ENCODE measurements at places on chromosomes 6 and 20.

DNA sequence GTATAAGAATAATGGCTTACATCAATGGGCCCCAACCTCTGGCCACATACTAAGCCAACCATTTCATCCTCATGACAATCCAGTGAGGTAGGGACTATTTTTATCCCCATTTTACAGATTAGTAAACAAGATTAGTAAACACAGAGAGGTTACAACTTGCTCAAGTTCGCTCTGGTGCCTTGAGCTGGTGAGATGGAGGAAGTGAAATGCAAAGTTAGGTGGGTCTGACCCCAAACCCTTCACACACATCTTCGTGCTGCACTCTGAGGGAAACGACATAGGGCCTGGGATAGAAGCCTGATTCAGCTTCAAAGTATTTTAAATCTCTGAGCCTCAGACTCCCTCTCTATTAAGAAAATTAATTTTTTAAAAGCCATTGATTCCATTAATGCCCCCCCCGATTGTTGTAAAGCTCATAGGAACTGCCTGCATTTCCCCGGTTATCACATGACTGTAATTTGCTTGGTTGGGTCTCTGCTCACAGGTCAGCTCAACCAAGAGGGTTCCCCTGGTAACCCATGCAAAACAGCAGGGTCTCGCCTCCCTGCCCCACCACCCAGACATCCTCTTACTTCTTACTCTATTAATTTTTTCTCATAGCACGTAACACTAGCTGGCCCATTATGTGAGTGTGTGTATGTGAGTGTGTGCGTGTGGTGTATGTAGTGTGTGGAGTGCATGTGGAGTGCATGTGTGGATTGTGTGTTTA is 221.2 kb downstream of the MAFB start:
- no peak for DNase-seq

GRCh38 chr6:170030821-170031471 is 259.9 kb downstream of the DLL1 start:
- DNase-seq = peak; percentile 57

DNA sequence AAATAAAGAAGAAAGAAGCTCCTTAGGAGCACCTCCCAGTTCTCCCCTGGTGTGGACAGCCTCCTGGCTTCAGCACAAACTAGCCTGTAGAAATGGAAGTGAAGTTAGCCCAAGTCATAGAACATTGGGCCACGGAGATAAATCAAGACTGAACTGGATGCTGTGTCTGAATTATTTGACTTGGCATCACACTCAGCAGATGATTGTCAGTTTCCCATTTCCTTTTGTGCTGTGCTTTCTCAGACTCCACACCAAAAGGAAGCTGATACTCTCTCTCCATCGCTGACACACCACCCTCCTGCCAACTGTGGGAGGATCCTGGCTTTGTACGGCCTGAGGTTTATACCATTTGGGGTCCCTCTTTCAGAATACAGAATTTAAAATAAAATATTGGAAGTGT is 209.8 kb downstream of the TFAP2A start:
- DNase-seq = no peak

DNA sequence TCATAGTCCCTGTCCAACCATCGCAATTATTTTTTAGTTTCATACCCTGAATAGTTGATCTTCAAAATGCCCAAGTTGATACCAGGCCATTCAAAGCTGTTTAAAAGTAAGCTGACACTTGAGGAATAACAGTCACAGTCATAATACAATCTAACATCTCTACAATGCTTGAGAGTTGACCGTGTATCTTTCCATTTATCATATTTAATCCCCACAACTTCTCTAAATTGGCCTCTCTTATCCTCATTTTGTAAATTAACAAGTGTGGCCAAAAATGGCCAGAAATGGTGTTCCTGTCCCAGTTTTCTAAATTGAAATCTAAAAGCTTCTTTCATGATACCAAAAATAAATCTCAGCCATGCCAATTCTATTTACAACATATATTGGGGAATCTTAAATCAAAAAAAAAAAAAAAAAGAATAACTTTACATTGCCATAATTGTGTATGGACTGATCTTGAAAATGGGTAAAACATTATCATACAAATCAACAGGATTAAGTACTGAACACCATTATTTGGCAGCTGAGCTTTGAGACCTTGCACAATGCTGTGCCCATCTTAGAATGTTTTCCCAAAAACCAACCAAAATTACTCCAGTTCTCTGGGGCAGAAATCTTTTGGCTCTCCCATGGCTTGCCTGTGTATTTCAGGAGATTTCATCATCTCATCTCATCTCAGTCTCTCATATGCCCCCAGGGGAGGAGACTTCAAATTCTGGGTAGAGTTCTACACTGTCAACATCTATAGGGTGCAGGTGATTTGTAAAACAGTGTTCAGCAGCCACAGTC is 448.7 kb upstream of the JARID2 start:
- DNase-seq = no peak

- no peak for DNase-seq
Measured at GRCh38 chr20:51492167-51493092, 50.1 kb downstream of the NFATC2 start.

DNA sequence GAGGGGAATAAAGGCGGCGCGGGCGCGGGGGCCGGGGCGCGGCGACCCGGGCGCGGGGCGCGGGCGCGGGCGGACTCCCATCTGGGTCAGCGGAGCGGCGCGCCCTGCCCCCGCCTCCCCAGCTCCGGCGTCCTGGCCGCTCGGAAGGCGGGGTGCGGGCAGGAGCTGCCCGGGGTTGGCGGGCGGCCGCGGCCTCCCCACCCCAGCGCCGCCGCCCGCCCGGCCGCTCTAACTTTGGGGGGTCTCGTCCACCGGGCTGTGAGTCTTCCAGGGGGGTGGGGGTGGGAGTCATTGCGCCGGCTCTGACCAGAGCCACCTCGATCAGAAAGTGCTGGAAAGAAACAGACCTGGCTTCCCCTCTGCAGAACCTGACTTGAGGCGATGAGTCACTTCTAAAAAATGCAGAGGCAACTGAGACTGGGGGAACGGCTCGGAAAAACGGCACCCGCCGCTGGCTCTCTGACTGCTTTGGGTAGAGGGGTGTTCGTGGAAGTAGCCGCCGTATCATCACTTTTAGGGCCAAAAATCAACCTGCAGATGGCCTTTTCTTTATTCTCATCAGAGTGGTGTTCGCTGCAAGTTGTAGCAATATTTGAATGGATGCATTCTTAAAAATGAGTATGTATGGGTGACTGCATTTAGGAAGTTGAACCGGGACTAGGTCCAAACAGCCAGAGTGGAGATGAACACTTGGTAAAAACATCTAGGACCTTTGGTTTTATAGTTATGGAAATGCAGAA is 667 bp downstream of the CAP2 start:
- peak; percentile 65 for DNase-seq

DNA sequence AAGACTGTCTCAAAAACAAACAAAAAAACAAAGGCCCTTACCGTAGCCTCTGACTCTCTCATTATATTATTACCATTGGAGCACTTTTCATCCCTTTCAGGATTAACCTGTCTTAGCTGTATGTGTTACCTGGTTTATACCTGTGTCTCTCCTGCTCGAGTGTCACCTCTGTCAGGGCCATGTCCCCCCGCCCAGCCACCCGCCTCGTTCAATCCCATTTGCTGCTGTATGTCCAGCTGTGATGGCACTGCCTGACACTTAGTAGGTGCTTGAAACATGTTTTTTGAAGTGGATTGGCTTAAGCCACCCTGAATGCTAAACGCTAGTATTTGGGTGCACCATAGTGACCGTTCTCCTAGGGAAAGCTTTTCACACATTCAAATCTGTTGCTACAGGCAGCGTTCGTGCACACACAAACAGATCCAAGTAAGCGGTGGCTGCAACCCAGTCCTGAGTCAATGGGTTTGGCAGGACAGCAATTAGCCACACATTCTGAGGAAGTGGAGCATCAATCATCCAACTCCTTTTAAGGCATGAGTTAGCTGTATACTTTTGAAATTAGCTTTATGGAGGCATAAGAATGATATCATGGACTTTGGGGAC is 98.9 kb upstream of the ZNF217 start:
- DNase-seq = no peak

- DNase-seq = no peak
Measured at GRCh38 chr6:69090132-69090531, 455.1 kb downstream of the ADGRB3 start.

DNA sequence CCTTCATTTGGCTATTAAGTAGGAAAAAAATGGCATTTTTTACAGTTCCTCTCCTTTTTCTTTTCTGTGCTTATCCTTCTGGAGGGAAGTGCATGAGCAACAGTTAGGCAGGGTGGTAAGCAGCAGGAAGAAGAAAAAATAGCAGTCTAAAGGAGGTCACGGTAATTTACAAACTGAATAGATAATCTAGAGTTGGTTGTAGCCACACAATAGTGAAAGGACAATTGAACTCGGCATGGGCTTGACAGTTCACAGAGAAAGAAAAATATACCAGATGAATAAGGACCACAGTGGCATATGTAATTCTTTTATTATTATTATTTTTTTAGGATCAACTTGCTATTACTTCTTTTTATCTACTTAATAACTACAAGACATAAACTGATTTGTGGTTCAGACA is 358.6 kb downstream of the BTBD9 start:
- DNase-seq = no peak
